ENCODE measurements at places on chromosomes 4 and X.

GRCh38 chr4:176002007-176002613 is 63.5 kb upstream of the WDR17 start:
- no peak for DNase-seq

DNA sequence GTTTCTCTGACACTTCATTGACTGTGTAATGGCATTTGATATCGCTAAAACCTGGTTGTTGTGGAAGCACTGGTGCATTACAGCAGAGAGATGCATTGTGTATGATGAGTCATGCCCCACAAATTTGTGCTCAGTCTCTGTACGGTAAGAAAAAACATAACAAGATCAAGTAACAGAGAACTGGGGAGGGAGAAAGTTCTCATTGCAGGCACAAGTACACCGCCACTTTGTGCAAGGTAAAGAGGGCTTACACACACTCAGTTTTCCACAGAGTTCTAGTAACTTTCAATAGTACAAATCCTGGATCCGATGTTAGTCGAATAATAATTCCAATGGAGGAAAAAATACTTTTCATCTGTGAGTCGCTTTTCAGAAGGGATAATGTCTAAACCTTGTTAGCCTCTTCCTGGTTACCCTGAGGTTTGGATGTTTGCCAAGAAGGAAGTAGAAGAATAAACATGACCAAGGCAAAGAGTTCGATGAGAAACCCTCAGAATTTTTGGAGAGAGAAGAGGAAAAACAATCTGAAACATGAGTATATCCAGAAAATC is 512.5 kb upstream of the SLIT2 start:
- DNase-seq: no peak

DNA sequence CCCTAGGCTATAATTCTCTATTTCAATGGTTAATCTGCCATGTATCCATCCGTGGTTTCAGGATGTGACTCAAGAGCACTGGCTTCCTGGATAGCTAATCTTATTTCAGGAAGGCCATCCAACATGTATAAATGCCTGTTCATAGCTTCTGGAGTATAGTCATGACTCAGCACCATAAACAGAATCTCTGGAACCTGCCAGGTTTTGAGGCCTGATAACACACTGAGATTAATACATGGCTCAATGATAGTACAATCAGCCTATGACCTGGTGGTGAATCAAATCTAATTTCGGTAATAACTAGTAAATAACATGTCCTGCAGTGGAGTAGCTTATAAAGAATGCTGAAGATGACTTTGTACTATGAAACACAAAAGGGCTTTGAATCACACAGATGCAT is 5.7 kb upstream of the IL13RA2 start:
- DNase-seq: no peak

DNA sequence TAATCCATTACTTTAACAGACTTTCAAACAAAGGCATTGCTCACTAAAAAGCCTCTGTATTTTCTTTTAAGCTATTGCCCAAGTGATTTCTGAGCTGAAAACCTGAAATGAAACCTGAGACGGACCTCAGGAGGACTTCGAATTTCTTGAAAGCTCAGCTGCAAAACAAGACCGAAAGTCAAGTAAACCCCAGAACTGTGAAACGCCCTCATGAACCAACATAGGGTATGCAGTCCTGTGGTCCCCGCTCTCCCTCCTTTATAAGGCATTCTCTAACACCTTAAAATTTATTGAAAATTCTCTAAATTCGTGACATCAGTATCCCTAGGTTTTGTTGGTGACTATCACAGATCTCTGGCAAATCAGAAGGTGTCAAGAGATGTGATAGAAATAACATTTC is 91.8 kb downstream of the SHISA3 start:
- DNase-seq: no peak

GRCh38 chr4:173076903-173077634 is 91.5 kb upstream of the GALNT7 start:
- DNase-seq: no peak

- no peak for DNase-seq
Observed at GRCh38 chr4:24754571-24754970, 40.8 kb upstream of the SOD3 start.

DNA sequence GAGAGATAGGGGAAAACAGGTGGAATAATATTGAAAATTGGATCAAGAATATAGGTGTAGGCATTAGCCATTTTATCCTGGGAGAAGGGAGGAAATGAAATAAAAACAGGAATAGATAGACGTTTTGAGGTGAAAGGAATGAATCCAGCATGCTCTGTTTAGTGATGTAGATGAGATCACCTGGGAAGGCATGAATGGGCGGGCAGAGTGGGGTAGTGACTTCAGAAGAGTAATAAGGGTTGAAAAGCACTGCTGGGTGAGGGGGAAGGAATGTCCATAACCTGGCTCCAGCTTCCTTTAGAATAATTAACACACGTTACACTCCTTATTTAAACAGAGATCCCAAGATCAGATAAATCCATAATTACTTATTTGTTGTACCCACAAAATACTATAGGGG is 191.1 kb upstream of the ANXA3 start:
- no peak for DNase-seq

- DNase-seq: no peak
Observed at GRCh38 chrX:121308276-121308805, 260.9 kb downstream of the GLUD2 start.

- no peak for DNase-seq
Observed at GRCh38 chrX:97539970-97540519, 656.3 kb downstream of the RPA4 start.

DNA sequence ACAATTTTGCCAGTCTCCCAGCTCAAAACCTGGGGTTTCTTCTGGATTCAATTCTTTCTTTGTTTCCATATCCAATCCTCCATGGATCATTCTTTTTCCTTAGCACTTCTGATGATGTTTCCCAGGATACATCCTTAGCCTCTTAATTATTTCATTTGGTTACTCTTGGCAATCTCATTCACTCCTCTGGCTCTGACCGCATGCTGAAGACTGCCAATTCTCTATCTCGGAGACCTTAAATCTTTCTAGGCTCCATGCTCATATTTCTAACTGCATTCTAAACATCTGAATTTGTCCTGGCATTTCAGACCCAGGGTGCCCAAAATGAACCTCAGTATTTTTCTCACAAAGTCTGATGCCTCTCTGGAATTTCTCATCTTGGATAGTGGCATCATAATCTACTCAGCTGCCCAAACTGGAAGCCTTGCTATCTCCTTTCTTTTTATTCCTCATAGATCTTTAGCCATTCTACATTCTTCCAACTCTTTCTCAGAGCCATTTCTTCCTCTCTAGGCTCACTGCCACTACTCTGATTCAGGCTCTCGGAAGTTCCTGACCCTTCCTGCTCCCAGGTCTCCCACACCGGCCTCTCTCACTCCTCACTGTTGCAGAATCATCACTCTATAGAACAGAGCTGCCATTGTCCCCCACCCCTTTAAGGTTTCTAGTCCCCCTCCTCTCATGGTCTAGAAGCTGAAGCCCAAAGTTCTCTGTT is 290.2 kb downstream of the CAMK2D start:
- DNase-seq: no peak

DNA sequence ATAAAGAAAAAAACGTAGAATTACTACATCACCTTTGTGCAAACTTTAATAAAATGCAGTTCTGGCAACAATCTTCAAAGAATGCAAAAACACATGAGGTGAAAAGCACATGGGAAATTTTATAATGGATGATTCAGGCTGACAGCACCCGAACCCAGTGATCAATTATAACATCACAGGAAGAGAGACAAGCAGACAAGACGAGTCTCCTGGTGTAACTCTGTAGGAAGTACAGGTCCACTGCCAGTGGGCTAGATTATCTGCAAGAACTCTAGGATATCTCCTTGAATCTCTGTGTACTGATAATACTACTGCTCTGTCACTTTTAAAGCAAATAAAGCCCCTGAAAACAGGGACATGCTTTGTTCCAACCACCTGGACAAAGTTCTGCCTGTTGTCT is 58.9 kb upstream of the NXF3 start:
- no peak for DNase-seq

DNA sequence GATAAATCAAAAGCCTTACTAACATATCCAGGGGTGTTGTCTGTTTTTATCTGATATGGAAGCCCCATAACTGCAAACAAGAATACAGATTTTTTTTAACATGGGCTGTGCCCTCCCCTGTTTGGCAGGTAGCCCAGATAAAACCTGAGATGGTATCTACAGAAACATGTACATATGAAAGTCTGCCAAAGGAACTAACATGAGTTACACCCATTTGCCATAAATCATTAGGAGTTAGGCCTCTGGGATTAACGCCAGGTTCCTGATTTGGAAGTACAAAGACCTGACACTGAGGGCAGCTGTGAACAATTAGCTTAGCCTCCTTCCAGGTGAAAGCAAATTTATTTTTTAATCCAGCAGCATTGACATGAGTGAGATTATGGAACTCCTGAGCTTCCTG is 264.3 kb downstream of the TECRL start:
- no peak for DNase-seq

DNA sequence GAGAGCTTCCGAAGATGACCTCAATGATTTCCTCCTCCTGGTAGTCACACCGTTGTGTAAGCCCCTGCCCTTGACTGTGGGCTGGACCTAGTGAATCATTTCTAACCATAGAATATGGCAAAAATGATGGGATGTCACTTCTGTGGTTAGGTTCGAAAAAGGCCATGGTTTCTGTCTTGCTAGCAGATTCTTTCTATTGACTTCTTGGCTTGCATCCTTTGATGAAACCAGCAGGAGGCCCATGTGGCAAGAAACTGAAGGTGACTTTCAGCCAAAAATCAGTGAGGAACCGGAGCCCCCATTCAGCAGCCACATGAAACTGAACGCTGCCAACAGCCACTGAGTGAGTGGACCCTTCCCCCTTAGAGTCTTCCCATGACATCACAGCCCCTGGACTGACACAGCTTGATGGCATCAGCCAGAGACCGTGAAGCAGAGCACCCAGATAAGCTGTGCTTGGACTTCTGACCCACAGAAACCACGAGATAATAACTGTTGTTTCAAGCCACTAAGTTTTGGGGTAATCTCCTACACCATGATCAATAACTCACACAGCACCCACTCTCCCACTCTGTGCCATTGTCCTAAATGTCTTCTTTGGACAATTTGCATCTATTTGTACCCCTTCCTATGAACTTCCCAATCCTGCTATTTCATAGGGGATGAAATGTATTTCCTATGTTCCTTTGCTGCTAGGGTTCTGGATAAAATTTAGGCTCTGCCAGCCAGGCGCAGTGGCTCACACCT is 148.0 kb upstream of the STX18 start:
- no peak for DNase-seq

DNA sequence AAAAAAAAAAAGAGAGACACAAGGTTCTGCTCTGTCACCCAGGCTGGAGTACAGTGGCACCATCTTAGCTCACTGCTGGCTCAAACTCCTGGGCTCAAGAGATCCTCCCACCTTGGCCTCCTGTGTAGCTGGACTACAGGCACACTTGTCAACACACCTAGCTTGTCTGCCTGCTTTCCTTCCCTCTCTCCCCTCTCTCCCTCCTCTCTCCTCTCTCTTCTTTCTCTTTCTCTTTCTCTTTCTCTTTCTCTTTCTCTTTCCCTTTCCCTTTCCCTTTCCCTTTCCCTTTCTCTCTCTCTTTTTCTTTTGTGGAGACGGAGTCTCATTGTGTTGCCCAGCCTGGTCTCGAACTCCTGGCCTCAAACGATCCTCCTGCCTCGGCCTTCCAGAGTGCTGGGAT is 132.1 kb downstream of the DIPK2B start:
- DNase-seq: no peak

All from activated CD8-positive, alpha-beta memory T cell treated with anti-CD3 and anti-CD28 coated beads for 1 hour (primary cell).